ENCODE measurements at places on chromosomes 13 and 19.

- DNase-seq = no peak
These were observed 5.4 kb downstream of the DIAPH3 start for GRCh38 chr13:60158321-60158801.

DNA sequence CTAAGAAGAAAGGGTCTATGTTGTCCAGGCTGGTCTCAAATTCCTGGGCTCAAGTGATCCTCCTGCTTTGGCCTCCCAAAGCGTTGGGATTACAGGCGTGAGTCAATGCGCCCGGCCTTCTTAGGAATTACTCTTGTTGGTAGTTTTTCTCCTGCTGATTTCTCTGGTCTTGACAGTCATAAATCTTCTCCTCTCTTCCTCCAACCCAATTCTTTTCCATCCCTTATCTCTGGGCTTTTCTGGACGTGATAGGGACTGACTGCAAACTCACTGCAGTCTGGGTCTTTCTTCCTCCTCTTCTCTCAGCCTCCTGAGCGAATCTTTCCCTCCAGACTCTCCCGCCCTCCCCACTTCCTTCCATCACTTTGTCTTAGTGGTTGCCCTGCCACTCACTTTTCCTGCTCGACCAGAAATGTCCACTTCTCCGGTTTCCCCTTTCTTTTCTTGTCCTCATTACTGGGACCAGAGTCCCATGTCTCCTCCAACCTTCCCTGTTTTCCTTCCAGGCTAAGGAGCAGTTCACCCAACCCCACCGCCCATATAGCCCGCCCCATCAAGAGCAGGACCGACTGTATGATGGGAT lies 21.9 kb upstream of the TIMM44 start:
- DNase-seq = no peak

GRCh38 chr19:39407660-39408391 lies 1.2 kb downstream of the ZFP36 start:
- DNase-seq = peak; percentile 38

DNA sequence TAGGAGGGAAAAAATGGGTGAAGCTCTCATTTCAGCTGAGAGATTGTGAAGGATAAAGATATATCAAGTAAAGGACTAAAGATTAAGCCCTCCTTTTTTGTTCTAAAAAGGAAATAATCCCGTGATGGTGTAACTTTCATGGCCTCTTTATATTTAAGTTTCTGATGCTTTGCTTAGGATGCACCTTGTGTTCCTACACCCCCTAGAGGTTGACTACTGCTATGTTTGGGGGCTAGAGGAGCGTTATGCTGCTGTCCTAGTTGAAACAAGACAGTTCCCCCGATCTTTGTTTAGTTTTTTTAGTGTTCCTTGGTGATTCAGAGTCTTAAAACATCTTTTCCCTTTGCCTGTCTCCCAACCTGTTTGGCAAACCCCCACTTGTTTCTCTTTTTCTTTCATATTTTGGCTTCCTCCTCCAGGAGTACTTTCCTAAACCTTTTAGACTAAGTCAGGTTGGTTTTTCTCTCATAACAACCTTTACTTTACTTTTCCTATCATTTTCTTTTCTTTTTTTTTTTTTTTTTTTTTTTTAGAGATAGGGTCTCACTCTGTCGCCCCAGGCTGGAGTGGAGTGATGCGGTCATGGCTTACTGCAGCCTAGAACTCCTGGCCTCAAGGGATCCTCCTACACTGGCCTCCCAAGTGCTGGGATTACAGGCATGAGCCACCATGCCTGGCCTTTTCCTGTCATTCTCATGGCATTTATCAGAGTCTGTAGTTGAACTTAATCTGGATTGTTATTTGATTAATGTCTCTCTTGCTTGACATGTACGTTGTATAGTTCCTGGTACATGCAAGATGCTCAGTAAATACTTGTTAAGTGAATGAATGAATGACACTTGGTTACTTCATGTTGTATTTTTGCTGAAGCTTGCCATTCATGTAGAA lies 2.8 kb downstream of the UBA2 start:
- peak; percentile 70 for DNase-seq

GRCh38 chr13:94579063-94579462 lies 16.9 kb downstream of the TGDS start:
- no peak for DNase-seq

DNA sequence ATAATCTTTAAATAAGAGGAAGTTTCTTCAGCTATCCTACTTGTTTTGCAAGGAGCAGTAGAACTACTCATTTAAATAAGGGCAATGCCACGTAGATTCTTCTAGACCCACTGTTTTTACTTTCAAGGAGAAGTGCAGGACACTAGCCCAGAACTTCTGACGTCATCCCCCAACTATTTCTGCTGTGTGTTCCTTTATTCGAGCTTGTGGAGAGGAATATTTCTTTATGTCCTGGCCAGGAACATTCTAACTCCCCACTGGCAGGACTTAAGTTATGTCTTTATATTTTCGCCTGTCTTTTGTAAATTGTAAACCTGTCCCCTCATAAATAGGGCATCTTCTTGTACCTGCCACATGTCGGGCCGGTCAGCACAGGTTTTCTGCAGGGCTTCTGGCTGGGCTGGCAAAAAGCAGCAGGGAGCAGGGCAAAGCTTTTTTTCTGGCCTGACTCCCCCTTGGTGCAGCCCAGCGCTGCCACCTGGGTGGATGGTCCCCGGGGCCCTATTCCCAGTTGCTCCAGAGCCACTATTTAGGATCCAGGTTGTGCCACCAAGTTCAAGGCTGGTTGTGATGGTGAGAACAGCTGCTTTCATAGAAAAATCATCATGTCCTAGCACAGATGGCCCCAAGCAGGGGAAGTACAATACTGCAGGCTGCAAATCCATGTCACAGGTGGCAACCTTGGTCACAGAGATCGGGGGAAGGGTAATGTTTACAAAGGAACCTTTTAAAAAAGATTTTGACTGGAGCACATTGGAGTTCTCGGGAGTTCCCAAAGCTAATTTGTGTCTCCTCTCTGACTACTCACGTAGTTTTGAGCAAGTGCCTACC lies 1.8 kb downstream of the MBNL2 start:
- DNase-seq = peak; percentile 96

DNA sequence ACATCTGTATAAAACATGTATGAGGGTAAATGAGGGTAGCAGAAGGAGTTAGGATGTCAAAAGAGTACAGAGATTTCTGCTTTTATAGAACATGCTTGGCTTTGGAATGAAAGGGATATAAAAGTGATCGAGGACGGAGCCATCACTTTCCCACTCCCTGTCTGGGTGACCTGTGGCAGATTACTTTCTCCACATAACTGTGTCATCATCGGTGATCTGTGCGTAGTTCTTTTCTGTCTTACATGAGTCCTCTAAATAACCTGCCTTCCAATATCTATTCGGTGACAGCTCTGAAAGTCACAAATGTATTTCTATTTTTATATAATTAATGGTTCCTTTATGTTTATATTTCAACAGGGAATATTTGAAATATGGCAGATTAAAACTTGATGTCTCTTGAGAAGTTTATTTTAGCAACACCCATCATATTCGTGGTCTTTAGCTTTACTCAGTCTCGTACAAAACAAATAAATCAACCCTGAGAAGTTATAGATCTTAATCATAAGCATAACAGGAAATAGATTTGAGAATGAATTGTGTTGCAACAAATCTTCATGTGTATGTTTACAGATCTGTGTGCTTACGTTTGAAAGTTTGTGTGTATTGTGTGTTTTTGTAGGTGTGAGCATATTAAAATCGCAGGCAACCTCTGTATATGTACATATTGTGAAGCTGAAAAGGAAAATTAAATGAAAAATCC lies 1094.3 kb downstream of the EFNB2 start:
- peak; percentile 24 for DNase-seq

GRCh38 chr13:46951516-46951915 lies 54.7 kb upstream of the HTR2A start:
- DNase-seq = no peak

- DNase-seq = no peak
These were observed 20.5 kb downstream of the PPP5C start for GRCh38 chr19:46367426-46367825.

GRCh38 chr13:68124437-68125086 lies 894.4 kb upstream of the PCDH9 start:
- no peak for DNase-seq

DNA sequence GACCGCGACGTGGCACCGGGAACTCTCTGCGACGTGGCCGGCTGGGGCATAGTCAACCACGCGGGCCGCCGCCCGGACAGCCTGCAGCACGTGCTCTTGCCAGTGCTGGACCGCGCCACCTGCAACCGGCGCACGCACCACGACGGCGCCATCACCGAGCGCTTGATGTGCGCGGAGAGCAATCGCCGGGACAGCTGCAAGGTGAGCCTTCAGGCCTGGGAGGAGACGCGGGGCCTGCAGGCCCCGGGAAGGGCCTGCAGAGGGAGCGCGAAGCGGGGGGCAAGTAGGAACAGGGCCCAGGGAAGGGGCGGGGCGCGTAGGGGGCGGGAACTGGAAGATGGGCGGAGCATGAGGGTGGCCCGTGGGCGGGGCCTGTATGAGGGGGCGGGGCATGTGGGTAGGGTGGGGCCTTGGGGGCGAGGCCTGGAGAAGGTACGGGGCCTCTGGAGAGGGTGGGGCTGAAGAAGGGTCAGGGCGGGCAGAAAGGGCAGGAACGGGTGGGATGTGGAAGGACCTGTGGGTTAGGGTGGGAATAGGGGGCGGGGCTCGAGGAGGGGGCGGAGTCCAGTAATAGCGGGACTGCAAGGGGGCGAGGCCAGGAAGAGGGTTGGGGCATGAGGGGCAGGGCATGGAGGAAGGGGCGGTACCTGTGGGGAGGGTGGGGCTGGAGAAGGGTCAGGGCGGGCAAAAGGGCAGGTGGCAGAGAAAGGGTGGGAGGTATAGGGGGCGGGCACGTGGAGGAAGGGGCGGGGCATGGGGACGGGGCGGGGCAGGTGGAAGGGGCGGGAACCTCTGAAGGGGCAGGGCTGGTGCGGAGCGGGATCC lies 2.5 kb downstream of the CFD start:
- DNase-seq = peak; percentile 28

- no peak for DNase-seq
These were observed 636 bp upstream of the FOXO1 start for GRCh38 chr13:40666933-40667621.

DNA sequence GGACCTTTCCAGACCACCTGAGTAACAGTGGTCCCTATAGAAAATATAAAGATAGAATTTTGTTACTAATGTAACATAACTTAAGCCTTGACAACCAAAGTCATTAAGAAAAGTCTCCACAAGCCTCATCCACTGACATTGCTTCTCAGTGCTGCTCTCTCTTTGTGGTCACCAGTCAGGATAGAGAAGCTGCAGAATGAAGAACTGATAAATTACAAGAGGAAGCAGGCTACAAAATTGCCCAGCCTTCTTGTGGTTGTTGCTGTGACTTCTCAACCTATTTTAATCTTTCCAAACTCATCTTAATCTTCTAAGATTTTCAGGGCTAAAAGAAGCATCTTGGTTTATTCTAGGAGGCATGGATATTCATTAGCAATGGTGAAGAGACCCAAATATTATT lies 343.8 kb downstream of the MZT1 start:
- no peak for DNase-seq

DNA sequence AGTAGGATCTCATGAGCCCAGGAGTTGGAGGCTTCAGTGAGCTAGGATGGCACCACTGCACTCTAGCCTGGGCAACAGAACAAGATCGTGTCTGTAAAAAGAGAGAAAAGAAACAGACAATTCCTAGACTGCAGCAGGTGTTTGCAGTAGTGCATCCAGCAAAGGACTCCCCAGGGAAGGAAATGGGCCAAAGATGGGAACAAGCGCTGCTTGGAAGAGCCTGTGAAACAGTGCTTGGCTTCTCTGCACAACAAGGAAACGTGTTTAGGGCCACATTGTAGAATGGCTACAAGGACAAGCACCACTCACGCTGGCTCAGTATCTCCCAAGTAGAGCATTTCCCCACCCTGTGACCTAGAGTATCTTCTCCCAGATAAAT lies 35.5 kb upstream of the LDLR start:
- no peak for DNase-seq

DNA sequence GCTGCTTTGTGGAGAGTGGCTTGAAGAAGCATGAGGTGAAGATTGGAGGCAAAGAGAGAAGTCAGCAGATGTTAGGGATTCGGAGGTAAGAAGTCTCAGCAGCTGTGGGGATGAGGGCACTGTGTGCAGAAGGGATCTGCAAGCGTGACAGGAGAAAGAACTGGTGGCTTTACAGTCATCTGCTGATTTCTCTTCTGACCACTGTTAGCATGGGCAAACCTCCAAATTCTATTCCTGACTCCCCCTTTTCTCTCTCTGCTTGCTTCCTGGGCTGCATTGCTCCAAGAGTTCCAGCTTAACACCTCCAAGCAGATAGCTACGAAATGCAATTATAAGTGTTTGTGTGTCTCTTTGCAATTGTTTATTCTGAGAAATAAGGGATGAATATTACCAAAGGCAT lies 159.6 kb downstream of the GGACT start:
- DNase-seq = no peak

- no peak for DNase-seq
These were observed 1.1 kb downstream of the PDE4A start for GRCh38 chr19:10421240-10422045.

DNA sequence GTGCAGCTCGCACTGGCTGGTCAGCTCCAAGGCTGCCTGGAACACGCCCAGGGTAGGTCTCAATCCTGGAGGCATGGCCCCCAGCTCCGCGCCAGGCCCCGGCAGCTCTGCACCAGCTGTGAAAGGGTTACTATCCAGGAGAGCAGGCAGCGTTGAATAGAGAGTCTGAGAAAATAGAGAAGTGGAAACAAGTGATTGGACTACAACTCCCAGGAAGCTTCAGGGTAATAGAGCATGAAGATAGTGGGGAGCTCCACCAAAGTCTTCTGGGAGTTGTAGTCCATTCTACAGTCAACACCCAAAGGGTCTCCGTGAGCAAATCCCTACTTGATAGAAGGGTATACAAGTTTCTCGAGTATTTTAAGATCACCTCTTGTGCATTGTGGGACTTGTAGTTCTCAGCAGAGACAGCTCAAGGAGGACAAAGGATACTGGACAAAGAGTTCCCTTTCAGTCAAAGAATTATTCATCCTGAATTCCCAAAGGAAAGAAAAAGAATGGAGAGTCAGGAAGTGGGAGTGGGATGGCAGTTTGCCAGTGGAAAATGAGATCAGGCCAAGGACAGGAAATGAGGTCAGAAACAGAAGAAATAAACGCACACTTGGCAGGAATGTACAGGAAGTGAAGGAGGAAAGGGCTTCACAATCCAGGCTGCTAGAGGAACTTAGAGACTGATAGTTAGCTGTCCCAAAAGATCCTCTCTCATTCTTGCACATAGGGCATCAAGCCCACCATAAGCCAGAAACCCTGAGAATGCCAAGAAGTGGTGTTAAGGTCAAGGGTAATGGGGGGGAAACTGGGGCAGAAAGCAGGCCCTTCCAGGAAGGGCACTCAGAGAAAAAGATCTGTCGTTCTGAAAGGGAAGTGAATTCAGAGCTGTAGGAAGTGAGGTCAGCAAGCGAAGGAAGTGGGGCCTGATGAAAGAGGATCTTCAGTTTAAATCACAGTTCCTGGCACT lies 5.5 kb upstream of the MAMSTR start:
- DNase-seq = peak; percentile 99

GRCh38 chr19:7911508-7912143 lies 3.0 kb upstream of the TGFBR3L start:
- no peak for DNase-seq

Data from fibroblast of pulmonary artery (primary cell).